ENCODE measurements at places on chromosomes 1 and 21.
A peak's percentile ranks its signal among the peaks of the same experiment; 100 is the strongest.

DNA sequence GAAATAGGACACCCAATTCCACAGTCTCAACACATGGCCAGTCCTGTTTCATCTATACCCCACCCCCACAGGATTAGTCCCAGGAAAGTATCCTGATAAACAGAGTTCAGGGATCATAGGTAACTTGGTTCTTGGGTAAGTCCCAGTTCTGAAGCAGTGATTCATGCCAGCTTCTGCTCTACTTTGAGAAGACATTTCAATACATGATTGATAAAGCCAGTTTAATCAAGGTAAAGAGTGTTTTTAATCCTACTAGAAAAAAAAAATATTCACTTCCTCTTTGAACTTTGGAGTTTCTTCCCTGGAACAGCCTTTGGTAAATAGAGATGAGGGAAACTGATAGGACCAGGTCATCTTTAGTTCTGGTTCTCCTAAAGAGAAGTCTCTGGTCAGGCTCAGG, 142.4 kb downstream of the TLR5 start:
- no peak for DNase-seq

DNA sequence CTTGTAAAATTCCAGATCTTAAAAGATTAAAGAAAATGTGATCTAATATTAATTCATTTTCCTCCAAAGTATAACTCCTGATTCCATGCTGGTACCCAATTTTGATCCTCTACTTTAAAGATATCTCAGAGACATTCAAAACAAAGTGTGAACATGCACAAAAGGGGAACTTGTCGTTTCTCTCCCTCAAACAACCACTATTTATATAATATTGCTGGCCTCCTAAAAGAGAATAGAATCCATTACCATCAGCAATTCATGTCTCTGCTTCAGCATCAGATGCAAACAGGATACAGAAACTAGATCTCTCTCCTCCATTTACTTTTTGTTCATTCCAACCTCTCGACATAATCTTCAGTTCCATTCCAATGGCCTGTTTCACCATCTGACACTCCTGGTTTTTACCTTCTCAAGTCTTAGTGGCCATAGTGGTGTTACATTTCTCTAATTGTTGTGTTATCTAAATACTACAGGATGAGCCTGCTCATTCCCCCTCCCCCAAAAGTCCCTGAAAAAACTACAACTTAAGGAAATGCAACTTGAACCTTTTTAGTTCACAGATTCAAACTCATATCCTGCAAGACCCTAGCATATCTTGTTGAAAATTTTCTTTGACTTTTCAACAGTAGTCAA, 4.1 kb downstream of the NRIP1 start:
- peak; percentile 29 for DNase-seq

GRCh38 chr1:204258213-204259115, 44.7 kb upstream of the GOLT1A start:
- DNase-seq: peak; percentile 69

DNA sequence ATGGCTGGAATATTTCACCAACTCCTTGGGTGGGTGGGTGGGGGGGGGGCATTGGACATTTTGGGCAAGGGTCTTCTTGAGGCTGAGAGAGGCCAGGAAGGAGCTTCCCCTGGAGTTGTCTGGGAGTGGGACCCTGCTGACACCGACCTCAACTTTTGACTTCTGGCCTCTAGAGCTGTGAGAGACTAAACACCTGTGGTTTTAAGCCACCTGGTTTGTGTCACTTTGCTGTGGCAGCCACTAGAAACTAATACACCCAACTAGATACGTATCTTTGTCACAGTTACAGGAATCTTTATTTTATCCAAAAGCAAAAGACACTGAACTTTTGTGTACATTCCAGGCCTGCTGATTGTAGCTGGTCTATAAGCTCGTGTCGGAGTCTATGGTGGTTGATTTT, 9.9 kb upstream of the RIPK4 start:
- DNase-seq: no peak

DNA sequence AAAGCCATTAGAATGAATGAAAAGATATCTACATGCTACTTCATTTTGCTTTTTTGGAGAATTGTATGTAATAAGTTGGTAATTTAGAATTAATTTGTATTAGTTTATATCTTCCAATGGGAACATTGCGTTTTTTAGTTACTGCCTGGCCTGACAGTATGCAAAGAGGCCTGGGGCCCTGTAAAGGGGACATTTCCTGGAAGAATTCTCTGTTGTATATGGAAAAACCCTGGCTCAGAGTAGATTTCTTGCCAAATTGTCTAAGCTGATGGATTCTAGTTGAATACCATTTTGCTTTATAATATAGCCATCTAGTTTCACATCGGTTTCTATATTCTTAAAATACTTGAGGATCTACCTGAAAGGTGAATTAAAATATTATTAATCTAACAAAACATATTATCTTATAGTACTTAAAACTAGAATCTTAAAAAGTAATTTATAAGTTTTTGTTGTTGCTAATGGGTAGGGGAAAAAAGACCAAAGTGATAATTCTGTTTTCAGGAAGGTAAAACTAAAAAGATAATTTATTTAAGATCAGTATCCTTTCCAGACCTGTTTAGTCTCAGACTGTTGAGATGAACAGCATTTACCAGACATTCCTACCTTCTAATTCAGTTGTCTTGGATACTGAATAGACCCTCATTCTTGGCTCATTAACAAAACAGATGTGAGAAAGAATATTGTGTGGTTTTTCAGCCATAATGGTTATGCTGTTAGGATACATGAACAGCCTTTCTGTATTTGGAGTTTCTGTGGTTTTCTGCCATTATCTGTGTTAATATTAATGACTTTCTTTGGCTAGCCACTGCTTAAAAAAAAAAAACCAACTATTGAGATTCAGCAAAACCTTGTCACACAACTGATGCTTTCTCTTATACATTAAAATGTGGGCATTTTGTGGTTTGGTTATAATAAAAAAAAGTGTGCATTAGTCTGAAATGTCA, 4.8 kb downstream of the AGO3 start:
- no peak for DNase-seq

GRCh38 chr1:181128592-181129497, 40.3 kb downstream of the IER5 start:
- DNase-seq: no peak

DNA sequence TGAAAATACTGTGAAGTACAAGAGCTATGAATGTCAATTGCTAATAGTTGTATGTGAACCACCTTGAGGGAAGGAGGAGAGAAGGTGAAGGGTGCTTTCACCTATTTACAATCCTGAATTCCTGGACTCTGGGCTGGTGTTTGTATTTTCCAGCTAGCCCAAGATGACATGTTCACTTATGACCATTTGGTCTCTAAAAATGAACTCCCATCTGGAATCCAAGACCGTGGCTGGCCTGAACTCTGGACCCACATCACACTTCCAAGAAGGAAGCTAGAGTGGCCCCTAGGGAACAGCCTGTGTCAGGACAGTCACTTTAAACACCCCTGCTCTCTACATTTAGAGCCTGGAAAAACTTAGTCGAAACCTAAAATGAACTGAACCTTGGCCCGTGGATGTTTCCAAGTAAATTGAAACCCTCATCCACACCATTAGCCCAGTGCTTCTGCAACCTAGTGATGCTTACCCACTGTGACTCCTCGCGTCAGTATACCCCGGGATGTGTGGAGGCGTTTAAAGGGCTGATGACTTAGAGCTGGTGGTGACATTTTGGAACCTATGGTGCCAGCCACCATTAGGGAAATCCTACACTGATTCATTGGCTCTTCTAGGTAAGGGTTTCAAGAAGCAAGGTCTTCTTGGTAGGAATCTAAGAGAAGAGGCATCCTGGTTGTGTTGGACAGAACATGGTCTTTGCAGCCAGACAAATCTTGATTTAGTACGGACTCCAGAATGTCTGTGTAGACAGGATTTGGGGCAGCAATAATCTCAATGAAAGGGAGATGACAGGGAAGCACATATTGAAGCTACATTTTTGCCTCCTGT, 171.5 kb upstream of the IRF2BP2 start:
- peak; percentile 38 for DNase-seq

GRCh38 chr1:228935198-228935663, 200.0 kb downstream of the RHOU start:
- DNase-seq: no peak

GRCh38 chr21:27715131-27715530, 748.2 kb upstream of the ADAMTS5 start:
- no peak for DNase-seq

DNA sequence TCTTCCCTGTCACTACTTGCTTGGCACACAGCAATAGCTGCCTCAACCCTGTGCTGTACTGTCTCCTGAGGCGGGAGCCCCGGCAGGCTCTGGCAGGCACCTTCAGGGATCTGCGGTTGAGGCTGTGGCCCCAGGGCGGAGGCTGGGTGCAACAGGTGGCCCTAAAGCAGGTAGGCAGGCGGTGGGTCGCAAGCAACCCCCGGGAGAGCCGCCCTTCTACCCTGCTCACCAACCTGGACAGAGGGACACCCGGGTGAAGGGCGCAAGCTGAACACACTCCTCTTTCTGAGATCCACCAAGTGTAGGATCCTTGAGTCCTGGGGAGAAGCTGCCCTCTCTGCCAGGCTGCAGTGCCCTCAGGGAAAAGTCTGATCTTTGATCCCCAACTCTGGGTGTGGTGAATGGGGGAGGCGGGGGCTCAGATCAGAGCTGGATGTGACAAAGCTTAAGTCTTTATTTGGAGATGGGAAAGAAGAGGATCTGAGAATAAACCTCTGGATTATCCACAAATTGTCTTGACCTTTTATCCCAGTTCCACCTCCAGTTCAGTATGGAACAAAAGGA, 1.2 kb downstream of the RXFP4 start:
- DNase-seq: no peak

DNA sequence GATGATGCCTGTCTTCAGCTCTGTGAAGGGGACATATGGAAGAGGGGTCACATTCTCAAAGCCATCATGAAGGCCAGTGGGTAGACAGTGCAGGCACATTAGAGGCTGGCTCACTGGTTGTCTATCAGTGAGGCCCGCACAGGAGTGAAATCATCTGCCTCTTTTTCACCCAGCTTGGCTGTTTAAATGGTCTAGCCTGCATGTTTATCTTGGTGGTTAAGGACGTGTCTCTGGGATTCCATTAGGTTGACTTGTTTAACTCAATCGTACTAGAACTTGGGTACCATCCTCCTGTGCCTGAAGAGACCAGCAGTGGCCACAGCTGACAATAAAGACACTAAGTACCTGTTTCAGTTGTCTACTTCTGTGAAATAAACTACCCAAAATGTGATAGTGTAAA, 219.3 kb downstream of the PLPP3 start:
- no peak for DNase-seq

- no peak for DNase-seq
These were observed 33.5 kb upstream of the UTS2 start for GRCh38 chr1:7886405-7886745.

DNA sequence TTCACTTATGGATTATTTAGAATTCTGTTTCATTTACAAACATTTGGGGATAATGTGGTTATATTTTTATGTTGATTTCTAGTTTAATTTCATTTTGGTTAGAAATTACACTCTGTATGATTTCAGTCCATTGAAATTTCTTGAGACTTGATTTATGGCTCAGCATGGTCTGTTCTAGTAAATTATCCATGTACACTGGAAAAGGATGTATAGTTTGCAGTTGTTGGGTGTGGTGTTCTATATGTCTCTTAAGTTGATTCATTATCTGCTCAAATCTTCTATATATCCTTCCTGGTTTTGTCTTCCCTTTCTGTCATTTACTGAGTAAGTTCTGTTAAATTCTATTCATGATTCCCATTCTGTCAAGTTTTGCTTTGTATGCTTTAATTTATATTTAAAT, 52.3 kb downstream of the RAP1A start:
- DNase-seq: no peak

GRCh38 chr1:70426154-70427131, 15.4 kb downstream of the CTH start:
- DNase-seq: no peak

DNA sequence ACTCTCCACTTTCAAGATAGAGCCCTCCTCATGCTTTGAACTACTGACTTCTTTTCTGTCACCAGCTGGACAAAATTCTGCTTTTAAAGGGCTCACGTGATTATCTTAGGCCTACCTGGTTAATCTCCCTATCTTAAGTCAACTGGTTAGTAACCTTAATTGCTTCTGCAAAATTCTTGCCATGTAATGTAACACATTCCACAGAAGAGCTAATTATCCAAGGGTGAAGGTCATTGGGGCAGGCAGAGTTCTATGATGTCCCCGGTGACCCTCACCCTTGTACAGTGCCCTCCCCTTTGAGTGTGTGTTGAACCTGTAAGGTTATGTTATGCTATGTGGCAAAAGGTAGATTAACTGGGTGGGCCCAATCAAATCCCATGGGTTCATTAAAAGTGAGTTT, 25.2 kb upstream of the FOXE3 start:
- DNase-seq: no peak

DNA sequence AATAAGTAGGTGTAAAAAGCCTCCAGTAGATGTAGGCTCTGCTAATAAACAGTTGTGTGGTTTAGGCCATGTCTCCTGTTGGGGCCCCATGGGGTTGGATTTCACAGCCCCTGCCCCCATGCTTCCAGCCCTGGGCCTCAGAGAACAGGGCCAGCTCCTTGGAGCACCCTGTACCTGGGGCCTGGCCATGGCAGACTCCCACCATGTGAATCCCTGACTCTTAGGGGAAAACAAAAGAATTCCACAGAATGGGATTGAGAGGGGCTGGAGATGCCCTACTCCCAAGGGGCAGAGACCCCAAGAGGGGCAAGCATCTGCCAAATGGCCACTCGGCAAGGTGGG, 11.5 kb downstream of the LRP8 start:
- no peak for DNase-seq

- no peak for DNase-seq
These were observed 168.4 kb upstream of the DMRTA2 start for GRCh38 chr1:50591598-50591997.

GRCh38 chr1:44038876-44039657, 7.8 kb upstream of the SLC6A9 start:
- no peak for DNase-seq

GRCh38 chr1:7441143-7441841, 329.8 kb upstream of the VAMP3 start:
- DNase-seq: no peak

GRCh38 chr1:34270181-34270580, 93.5 kb downstream of the C1orf94 start:
- DNase-seq: no peak

GRCh38 chr1:150309758-150310508, 11.4 kb upstream of the PRPF3 start:
- DNase-seq: no peak

DNA sequence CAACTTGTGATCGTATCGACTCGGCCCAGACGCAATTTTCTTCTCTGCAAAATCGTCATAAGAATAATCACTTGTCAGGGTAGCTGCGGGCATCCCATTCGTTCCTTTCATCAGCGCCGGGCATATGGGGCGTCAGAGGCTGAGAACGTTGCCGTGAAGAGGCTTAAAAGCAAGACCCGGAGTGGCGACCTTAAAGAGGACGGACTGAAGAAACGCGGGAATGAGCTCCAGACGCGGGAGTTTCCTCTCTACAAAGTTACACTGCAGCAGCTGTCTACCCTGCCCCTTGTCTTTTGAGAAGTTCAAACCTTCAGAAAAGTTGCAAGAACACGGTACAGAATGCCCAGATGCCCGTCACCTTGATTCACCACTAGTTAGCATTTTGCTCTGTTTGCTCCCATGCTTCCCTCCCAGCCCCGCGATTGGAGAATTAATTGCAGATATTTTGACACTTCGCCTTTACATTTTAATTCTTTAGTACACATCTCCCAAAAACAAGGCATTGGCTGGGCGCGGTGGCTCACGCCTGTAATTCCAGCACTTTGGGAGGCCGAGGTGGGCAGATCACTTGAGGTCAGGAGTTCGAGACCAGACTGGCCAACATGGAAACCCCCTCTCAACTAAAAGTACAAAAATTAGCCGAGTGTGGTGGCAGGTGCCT, 967 bp downstream of the CENPS start:
- DNase-seq: no peak
